ENCODE measurements at places on chromosomes 7 and 10. TPM values are rescaled to one million over a fixed set of nuclear protein-coding genes. Genes with fewer than 3 reads are reported as not detected.

The BUB3 gene
- 206 TPM for total RNA-seq

The SLC26A5 gene
- total RNA-seq = not detected

The BBIP1 gene
- total RNA-seq = 35.2 TPM

The SPDYE9 gene
- total RNA-seq = not detected

The AKR1C1 gene
- 597 TPM for total RNA-seq

The PTPRZ1 gene
- not detected for total RNA-seq

The GHRHR gene
- not detected for total RNA-seq

The ZNF239 gene
- total RNA-seq = 2.4 TPM

The PRKAR2B gene
- 3.7 TPM for total RNA-seq

The CDH23 gene
- 2.0 TPM for total RNA-seq

The CYP3A4 gene
- total RNA-seq = not detected

The NOS3 gene
- total RNA-seq = 0.34 TPM

The SFRP5 gene
- total RNA-seq = 1.7 TPM
